Substantia nigra (tissue), 51 donors: ENCODE measurements at places on chromosomes 6 and 20.

GRCh38 chr6:31096656-31097055 is 15.7 kb downstream of the C6orf15 start:
- DNase-seq, result no peak

- no peak for DNase-seq
Observed at GRCh38 chr6:57305761-57306160, 11.7 kb upstream of the PRIM2 start.

DNA sequence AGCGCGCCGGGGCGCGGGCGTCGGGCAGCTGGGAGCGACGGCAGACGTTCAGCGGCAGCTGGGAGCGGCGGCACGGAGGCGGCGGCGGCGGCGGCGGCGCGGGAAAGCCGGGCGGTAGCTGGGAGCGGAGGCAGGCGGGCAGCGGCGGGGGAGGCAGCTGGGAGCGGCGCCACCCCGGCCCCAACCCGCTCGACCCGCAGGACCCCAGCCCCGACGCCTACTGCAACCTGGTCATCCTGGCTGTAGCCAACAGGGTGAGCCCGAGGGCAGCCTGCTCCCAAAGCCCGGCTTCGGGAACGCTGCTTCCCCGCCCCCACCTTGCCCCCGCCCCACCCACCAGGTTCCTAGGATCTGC is 8.9 kb downstream of the CCM2L start:
- DNase-seq, result no peak

GRCh38 chr20:8077137-8077466 is 55.0 kb upstream of the PLCB1 start:
- no peak for DNase-seq

GRCh38 chr6:13873288-13874190 is 51.2 kb upstream of the RNF182 start:
- DNase-seq, result peak; percentile 27

GRCh38 chr6:32972353-32973143 is 4.2 kb downstream of the BRD2 start:
- DNase-seq, result no peak

- DNase-seq, result no peak
Observed at GRCh38 chr6:97820400-97820799, 537.4 kb upstream of the MMS22L start.

DNA sequence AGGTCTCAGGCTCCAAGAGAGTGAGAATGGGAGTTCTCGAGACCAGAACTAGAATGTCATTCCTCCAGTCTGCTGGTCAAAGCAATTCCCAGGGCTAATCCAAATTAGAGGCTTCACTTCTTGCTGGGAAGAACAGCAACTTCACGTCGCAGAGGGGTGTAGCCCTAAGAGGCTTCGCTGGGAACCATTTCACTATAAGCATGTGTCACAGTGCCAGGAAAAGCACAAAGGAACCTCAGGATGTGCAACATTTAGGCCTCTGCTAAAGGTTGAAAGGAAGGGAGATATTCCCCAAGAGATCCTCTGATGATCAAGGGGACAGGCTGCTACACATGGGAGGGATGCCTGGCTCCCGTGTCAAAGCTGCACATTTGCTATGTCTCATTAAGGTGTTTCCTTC is 35.9 kb upstream of the NXT1 start:
- no peak for DNase-seq

DNA sequence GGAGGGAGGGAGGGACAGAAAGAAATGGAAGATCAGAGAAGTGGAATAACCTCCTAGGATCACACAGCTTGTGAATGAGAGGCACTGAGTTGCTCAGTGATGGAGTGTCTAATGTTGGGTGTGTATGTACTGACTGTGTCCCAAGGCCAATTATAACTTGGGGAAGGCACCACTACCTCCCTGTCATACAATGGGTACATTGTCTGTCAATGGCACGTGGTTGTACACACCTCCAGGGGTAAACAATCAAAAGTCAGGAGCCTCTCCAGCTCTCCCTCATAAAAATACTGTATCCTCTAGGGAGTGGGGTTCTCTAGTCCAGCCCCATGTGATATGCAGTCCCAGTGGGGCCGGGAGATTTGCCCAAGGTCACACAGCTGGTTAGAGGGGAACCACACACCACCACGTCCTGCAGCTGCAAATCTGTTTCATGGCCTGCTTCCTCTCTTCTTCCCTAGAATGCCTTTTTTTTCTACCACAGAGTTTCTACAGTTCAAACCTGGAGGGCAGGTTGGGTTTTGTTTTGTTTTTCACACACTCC is 112.5 kb downstream of the SNX5 start:
- DNase-seq, result no peak

GRCh38 chr6:125491860-125492618 is 190.3 kb upstream of the HDDC2 start:
- no peak for DNase-seq

DNA sequence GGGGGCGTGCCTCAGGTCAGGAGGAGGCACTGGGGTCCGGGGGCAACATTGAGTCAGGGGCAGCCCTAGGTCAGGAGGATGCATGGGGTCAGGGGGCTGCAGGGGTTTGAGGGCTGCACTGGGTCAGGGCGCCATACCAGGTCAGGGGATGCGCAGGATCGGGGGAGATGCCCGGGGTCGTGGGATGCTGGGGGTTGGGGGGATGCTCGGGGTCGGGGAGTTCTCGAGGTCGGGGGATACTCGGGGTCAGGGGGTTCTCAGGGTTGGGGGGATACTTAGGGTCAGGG is 727 bp upstream of the EXOC2 start:
- no peak for DNase-seq

DNA sequence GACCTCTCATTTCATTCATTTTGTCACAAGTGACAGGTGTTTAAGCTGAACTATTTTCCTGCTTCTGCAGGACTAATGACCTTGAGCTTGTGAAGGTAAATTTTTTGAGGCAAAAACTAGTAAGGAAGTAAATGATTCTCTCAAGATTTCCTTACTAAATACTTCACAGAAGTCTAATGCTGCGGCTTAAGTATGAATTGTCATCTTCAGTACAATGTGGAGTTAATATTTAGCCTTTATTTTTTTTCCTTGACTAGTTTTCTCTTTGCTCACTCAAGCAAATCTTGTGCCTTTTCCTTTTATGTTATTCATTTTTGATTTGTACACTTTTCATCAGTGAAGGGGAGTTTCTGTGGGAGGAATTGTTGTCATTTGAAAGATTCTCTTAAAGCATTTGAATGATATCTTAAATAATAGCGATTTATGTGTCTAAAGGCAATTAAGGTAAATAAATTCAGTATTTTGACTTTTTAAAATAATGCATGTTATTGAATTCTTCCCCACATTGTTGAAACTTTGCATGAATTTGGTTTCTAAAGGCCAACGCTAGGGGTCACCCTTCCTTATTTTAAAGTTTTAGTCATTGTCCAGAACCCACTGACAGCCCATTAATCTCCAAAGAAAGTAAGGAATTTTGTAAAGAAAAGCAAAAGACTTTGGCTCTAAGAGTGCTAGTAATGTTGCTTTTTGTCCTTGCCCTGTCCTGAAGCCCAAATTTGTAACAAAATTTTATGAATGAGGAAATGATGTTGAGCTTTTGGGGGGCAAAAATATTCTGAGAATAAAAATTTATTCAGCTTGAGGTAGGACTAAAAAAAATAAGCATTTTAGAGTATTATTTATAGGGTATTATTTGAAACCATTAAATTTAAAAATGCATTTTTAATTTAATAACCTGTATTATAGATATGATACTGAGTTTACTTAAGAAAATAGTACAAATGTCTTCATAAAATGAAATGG is 157.4 kb upstream of the LAMA2 start:
- DNase-seq, result no peak

DNA sequence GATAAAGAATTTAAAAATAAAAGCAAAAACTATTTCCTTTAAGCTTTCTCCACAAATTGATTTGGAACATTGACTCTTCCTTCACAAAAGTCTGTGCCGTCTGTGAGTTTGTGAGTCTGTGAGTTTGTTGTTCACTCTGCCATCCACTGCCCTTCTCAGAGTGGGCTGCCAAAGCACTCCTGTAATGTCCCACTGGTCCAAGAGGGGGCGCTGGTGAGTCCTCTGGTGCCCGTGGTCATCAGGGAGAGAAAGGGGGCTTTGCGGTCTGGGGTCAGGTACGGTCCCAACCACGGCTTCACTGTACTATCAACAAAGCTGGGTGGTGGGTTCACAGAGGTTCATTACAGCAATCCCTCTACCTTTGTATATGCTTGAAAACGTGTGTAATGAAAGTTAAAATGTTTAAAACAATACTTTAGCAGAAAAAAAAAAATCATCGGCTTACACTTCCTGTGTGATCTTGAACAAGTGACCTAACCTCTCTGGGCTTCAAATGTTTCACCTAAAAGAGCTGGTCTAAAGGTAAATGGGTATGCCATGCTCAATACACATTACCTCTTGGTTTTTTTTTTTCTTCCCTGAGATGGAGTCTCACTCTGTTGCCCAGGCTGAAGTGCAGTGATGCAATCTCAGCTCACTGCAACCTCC is 5.6 kb upstream of the ANKRD60 start:
- DNase-seq, result no peak
